ENCODE measurements at places on chromosomes 12 and 14.

- peak; percentile 41 for DNase-seq
These were observed 25.2 kb downstream of the TCHP start for GRCh38 chr12:109925185-109925840.

DNA sequence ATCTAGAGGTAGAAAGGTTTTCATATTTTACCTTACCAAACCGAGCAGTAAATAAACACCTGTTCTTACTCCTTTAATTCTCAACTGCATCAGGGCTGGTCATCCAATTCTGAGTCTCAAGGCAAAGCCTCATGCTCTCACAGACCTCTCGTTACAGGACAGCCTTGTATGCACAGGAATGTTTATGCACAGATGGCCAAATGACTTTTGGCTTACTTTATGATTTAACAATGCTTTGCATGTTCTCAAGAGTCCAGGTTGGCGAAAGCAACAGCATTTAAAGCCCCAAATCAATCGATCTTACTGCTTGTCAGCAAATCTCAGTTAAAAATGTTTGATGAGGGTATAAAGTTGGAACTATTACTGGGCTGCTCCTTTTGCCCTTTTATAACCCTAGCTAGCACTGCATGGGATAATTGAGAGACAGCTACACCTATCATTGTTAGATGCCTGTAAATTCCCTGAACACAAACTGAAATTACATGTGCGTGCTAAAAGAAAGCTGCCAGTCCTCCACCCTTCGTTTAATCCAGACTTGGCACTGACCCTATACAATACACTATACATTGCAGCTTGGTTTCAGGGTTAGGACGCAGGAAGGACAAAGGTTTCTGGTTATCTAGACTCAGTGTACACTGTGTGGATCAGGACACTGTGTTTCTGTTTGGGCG, 63.6 kb downstream of the TMCC3 start:
- peak; percentile 48 for DNase-seq

DNA sequence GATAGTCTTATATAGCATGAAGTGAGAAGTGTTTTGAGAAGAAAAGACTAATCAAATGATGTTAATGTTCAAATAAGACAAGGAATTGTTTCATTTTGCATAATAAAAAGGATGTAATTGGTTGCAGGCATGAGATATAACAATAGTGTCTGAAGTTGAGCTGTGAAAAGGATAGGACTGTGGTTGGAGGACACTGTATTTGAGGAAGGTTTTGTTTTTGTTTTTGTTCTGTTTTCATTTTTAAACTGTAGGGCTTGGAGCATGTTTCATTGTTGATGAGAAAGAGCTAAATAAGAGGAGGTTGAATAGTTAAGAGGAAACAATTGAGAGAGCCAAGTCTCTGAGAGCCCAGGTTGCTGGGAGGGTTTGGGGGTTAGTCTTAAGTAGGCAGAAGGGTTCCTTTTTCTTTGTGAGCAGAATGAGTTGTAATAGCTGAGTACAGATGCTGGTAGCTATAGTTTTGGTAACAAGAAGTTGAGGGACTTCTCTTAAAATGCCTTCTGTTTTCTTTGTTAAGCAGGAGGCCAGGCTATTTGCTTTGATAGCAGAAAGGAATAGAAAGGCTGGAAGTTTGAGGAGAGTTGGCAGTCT, 58.4 kb downstream of the CCDC91 start:
- peak; percentile 7 for DNase-seq

DNA sequence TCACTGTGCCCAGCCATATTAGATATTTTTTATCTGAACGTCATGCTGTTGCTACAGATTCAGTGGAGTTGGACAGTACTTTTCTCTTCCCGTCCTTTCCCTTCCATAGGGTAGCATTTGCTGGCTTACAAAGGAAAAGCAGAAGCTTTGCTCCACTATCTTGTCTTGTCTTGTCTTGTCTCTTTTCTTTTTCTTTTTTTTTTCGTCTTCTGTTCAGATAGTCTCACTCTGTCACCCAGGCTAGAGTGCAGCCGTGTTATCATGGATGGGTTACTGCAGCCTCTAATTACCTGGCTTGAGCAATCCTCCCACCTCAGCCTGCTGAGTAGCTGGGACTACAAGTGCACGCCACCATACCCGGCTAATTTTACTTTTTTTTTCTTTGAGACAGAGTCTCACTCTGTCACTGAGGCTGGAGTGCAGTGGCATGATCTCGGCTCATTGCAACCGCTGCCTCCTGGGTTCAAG, 21.1 kb downstream of the OR10G3 start:
- no peak for DNase-seq

GRCh38 chr12:3593906-3594483, 103.0 kb downstream of the PRMT8 start:
- no peak for DNase-seq

DNA sequence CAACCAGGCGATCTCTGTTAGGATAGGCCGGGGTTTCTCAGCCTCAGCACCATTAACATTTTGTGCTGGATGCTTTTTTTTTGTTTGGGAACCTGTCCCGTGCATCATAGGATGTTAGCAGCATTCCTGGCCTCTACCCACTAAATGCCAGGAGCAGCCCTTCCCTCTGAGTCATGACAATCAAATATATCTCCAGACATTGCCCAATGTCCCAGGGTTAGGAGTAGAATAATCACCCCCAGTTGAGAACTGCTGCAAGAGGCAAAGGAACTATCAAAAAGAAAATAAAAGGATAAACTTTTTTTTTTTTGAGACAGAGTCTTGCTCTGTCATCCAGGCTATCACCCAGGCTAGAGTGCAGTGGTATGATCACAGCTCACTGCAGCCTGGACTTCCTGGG, 76.0 kb downstream of the ACACB start:
- DNase-seq = no peak

DNA sequence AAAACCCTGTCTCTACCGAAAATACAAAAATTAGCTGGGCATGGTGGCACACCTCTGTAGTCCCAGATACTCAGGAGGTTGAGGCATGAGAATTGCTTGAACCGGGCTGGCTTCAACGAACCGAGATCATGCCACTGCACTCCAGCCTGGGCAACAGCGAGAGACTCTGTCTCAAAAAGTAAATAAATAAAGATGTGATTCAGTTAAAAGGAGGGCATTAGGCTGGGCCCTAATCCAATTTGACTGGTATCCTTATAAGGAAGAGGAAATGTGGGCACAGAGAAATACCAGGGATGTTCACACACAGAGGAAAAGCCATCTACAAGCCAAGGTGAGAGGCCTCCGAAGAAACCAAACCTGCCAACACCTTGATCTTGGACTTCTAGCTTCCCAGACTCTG, 10.1 kb upstream of the DCAF4 start:
- no peak for DNase-seq

GRCh38 chr12:65510584-65511050, 232.1 kb downstream of the MSRB3 start:
- peak; percentile 82 for DNase-seq

DNA sequence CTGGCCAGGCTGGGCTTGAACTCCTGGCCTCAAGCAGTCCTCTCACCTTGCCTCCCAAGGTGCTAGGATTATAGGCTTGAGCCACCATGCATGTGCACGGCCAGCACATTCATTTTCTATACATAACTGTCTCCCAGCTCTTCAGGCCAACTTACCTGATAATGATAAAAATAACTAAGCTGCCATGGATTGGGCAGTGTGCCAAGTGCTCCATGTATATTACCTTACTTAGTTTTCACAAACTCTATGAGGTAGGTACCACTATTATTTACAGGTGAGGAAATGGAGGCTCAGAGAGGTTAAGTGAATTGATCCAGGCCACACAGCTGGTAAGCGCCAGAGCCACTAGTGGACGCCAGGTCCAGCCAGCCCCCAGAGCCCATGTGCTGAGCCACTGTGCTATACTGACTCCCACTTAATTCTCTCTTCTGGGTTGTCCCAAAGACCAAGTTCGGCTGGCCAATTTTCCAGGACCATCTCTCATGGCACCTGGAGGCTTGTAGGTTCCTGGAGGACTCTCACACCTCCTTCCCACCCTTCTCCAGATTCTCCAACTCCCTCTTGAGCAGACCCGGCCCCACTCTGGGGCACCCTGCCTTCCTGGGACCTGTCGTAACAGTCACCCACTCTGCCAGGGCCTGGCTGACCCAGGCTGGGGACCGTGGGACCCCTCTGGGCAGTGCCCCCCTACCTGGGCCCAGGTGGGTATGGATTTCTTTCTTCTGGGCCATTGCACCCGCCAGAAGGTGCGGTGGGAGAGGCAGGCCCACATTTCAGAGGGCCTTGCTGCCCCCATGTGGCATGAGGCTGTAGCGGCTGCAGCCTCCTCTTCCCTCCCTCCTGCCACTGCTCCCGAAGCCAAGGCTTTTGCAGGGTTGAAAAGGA, 30.2 kb upstream of the CIPC start:
- peak; percentile 80 for DNase-seq

DNA sequence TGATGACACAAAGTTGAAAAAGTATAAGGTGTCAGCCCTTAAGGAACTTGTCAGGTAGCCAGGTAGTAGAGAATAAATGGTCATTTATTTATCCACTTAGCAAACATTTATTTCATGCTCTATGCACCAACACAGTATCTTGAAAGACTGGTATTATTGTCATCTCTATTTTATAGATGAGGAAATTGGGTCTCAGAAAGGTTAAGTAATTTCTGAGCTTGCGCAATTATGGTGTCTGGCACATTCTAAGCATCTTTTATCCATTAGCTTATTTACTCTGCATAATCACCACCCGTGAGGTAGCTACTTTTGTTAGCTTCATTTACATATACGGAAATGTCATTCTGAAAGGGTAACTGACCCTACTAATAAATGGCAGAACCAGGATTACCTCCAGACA, 2.5 kb upstream of the UTP20 start:
- DNase-seq = no peak

GRCh38 chr12:25699454-25699853, 146.4 kb upstream of the LMNTD1 start:
- DNase-seq = no peak

DNA sequence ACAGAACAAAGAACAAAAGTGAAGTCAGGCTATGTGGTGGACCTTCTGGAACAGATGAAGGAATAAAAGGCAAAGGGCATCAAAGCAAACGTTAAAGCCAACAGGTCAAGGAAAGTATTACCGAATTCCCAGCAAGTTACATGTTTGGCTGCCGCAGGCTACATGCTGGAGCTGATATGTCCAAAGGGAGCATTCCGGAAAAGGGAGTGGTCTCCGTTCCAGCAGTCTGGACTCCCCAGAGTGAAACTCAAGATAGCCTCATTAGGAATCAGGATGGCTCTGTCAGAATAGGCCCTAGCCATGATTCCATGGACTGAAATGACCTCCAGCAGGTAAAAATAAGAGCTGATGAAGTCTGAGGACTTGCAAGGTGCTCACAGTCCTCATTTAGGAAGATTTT, 379.8 kb upstream of the PRICKLE1 start:
- peak; percentile 70 for DNase-seq

DNA sequence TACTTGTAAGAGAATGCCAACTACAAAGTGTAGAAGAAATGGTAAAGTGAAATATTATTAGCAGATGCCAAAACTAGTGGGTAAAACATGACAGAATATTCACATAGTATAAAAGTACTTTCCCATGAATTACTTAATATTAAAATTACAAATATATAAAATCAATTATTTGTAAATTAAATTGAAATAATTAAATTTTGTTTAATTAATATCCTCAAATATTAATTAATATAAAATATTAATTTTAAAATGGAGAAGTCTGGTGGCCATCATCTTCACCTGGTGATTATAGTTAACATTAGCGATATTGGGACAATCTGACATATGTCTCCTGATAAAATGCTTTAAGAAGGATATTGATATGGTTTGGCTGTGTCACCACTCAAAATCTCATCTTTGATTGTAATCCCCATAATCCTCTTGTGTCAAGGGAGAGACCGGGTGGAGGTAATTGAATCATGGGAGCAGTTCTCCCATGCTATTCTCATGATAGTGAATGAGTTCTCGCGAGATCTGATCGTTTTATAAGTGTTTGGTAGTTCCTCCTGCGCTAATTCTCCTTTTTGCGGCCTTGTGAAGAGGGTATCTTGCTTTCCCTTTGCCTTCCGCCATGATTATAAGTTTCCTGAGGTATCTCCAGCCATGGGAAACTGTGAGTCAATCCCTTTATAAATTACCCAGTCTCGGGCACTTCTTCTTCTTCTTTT, 55.0 kb upstream of the SGPP1 start:
- DNase-seq = no peak

- DNase-seq = peak; percentile 88
These were observed 18.0 kb downstream of the TRAF3 start for GRCh38 chr14:102795060-102795925.

DNA sequence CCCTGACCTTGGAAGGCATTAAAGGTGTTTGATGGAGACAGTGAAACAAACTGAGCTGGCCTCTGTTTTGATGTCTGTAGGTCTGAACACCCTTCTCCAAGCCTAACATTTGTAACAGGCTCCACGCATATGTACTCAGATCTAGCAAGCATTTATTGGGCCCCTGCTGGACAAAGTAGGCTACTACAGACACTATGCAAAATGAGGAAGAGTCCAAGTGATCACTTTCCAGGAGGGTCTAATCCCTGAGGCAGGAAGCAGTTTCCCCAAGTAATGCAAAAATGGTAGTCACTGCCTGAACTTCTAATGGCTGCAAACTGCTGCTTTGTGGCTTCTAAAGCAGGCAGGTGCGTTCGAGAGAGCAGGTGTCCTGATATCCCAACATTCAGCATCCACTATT, 405.8 kb downstream of the MED13L start:
- DNase-seq = peak; percentile 10

GRCh38 chr12:65415826-65416225, 137.3 kb downstream of the MSRB3 start:
- DNase-seq = no peak

GRCh38 chr12:96120359-96121100, 73.6 kb upstream of the ELK3 start:
- peak; percentile 25 for DNase-seq

DNA sequence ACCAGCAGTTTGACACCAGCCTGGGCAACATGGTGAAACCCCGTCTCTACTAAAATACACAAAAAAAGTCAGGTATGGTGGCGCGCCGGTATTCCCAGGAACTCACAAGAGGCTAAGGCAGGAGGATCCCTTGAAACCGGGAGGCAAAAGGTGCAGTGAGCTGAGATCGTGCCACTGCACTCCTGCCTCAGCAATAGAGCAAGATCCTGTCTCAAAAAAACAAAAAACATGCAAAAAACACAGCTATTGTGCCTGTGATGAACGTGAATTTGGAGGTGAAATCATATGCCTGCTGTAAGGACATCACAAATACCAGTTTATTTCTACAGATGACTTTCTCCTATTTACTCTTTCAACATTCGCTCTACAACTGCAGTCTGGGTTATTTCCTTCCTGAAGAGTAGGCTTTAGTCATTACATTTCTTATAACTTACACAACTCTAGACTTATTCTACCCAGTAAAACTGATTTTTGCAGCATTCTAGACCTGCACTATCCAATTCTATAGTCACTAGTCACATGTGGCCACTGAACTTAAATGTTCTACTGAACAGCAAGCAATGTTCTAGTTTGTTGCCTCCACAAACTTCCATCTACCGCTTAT, 48.3 kb downstream of the HNRNPC start:
- no peak for DNase-seq

DNA sequence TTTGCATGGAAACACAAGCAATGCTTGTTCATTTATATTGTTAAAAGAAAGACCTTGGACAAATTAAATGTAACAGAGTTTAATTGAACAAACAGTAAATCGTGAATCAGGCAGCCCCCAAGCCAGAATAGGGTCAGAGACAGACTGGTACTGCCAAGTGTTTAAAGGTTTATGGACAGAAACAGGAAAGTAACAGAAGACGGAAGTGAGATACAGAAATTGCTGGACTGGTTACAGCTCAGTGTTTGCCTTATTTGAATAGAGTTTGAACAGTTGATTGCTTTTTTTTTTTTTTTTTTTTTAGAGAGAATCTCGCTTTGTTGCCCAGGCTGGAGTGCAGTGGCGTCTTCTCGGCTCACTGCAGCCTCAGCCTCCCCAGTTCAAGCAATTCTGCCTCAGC, 50.3 kb downstream of the DAO start:
- peak; percentile 21 for DNase-seq
